ENCODE measurements at places on chromosomes 3 and 15.

DNA sequence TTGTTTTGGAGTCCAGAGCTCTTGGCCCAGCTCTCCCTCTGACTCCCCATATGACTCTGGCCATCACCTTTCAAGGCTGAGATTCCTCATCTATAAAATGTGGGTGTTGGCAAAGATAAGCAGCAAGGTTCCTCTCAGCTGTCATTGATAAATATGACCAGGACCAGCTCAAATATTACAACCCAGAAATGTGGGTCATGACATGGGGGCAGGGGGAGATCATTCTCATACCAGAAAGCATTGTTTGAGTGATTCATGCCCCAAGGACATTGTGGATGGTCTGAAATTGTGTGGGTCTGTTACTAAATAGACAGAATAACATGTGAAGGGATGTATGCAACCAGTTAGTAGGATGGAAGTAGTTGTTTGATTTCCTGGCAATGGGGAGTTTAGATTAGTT is 13.9 kb downstream of the UPK1B start:
- DNase-seq, result no peak

DNA sequence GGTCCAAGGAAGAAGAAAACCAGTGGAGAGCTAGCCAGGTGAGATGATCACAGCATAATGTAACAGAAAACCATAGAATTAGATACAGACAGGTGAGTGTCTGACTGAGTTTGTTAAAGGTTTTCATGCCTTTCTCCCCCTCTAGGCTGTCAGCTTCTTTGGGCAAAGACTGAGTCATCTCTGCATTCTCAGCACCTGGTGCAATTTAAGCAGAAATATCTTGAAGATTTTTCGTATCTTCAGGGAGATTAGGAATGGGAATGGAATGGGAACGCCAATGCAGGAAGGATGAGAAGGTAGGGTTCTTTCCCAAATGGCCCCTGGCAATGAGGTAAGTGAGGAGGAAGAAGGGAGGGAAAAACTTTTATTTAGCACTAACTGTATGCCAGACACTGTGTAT is 122.0 kb upstream of the SLC7A14 start:
- DNase-seq, result no peak

GRCh38 chr3:126476166-126477060 is 722 bp upstream of the ZXDC start:
- peak; percentile 72 for DNase-seq

- DNase-seq, result no peak
Observed at GRCh38 chr3:136577791-136578190, 174.4 kb downstream of the STAG1 start.

- no peak for DNase-seq
Observed at GRCh38 chr3:147015334-147015733, 391.0 kb downstream of the ZIC4 start.

- no peak for DNase-seq
Observed at GRCh38 chr3:153232851-153233271, 70.8 kb downstream of the RAP2B start.

DNA sequence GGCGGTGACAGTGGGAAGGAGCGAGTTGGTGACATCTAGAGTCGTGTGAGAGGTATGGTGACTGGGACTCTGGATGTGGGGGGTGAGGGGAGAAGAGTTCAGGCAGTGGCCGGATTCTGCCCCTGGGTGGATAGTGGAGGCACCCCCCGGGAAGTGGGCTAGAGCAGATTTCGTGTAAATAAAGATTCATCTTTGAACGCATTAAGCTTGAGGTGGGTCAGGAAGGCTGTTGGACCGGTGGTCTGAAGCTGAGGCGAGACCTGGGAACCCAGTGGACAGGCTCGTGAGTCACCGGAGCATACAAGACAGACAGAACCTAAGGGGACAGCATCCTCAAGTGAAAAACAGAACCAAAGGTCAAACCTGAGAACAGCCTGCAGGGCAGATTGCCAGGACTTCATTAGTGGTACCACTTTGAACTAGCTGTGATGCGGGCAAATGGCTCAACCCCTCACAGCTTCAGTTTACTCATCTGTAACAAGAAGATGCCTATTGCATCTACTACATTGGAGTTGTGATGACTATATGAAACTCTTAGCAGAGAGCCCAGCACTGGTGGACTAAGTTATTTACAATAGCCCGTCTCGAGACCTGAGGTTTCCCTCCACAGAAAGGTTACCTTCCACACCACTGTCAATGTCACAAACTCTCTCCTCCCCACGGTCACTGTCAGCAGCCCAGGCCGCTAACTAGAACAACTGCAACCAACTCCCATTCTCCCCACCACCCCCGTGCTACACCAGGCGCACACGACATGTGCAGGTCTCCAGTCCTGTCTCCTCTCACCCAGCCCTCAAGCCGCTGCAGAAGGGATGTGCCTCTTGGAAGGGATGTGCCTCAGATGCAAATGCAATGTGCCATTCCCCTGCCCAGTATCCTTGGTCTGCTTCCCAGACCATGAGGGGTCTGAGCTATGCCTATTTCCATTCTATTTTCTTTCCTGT is 901 bp upstream of the CLN6 start:
- DNase-seq, result no peak

- no peak for DNase-seq
Observed at GRCh38 chr3:26132942-26133341, 343.1 kb downstream of the OXSM start.

DNA sequence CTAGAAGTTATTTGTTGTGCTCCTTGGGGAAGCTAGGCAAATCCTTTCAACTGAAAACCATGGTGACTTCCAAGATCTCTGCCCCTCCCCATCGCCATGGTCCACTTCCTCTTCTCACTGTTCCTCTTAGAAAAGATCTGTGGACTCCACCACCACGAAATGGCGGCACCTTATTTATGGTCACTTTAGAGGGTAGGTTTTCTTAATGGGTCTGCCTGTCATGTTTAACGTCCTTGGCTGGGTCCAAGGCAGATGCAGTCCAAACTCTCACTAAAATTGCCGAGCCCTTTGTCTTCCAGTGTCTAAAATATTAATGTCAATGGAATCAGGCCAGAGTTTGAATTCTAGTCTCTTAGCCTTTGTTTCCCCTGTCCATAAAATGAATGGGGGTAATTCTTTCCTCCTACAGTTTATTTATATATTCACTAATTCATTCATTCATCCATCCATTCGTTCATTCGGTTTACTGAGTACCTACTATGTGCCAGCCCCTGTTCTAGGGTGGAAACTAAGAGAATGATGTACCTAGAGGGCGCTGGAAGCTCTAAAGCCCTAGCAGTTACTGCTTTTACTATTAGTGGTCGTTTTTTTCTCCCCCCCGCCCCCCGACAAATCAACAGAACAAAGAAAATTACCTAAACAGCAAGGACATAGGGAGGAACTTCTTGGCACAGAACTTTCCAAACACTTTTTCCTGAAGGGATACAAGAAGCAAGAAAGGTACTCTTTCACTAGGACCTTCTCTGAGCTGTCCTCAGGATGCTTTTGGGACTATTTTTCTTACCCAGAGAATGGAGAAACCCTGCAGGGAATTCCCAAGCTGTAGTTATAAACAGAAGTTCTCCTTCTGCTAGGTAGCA is 657 bp downstream of the PATL2 start:
- DNase-seq, result no peak

GRCh38 chr3:111737706-111738086 is 121.4 kb upstream of the PHLDB2 start:
- no peak for DNase-seq

DNA sequence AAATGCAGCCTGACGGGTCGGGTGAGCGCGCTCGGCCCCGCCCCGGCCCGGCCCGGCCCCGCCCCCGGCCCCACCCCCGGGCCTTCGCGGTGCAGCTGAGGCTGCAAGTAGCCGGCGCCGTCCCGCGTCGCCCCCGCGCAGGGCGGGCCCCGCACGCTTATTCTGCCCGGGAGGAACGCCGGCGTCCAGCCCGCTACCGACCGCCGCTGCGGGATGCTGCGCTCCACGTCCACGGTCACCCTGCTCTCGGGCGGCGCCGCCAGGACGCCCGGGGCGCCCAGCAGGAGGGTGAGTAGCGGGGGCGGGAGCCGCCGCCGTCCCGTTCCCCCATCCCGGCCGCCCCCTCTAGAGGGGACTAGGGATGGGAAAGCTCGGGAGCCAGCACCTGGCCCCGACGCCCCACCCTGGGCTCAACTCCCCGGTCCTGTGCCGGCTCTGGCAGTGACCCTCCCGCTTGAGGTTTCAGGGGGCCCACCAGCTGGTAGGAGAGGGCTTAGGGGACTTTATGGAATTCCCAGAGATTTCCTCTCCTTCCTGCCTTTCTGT is at the start of gene MYZAP:
MYZAP (plus strand) TSS at position 83 of the 546 bp plus-strand sequence; CDS start at position 214, 131 bp downstream.
- peak; percentile 56 for DNase-seq

- DNase-seq, result no peak
Observed at GRCh38 chr3:5768281-5768945, 580.9 kb downstream of the EDEM1 start.
